ENCODE measurements at places on chromosomes 12 and 14. TPM values are rescaled to one million over a fixed set of nuclear protein-coding genes. Genes with fewer than 3 reads are reported as not detected.

The GYS2 gene
- not detected for total RNA-seq

The SERPINA9 gene
- not detected for total RNA-seq

The SSTR1 gene
- not detected for total RNA-seq

The PTPRB gene
- total RNA-seq: 0.75 TPM

The KRT72 gene
- not detected for total RNA-seq

The TMEM106C gene
- 121 TPM for total RNA-seq
